ENCODE measurements at places on chromosomes 6 and 20.

DNA sequence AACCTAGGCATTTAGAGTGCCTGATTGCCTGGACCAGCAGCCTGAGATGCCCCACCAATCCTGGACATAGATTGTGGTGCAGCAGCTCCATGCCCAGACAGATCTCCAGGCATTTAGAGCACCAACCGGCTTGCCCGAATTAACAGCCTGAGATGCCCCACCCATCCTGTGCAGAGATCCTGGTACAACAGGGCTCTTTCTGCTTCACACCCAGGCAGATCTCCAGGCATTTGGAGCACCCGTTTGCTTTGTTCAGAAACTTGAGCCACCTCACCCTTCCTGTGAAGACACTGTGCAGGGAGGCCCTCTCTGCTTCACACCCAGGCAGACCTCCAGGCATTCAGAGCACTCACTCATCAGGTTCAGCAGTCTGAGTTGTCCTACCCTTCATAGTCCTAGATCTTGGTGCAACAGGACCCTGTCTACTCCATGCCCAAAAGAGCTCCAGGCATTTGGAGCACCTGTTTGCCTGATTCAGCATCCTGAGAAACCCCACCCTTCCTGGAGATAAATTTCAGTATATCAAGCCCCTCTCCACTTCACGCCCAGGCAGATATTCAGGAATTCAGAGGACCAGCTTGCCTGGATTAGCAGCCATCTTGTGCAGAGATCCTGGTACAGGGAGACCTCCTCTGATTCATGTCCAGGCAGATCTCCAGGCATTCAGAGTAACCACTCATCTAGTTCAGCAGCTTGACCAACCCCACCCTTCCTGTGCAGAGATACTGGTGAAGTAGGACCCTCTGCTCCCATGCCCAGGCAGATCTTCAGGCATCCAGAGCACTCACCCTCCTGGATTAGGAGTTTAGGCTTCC is 189.2 kb upstream of the FERMT1 start:
- no peak for DNase-seq

DNA sequence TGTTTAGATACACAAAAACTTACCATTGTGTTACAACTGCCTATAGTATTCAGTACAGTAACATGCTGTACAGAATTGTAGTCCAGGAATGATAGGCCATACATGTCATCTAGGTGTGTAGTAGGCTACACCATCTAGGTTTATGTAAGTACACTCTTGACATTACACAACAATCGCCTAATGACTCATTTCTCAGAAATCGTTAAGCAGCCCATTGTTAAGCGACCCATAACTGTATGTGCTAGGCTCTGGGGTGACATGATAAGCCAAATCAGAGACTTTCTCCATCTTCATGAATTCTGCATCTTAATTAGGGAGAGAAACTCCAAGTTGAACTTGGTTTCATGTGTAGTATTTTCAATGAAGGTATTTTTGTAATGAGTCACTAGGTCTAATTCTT is 17.2 kb downstream of the STK35 start:
- DNase-seq, result no peak

DNA sequence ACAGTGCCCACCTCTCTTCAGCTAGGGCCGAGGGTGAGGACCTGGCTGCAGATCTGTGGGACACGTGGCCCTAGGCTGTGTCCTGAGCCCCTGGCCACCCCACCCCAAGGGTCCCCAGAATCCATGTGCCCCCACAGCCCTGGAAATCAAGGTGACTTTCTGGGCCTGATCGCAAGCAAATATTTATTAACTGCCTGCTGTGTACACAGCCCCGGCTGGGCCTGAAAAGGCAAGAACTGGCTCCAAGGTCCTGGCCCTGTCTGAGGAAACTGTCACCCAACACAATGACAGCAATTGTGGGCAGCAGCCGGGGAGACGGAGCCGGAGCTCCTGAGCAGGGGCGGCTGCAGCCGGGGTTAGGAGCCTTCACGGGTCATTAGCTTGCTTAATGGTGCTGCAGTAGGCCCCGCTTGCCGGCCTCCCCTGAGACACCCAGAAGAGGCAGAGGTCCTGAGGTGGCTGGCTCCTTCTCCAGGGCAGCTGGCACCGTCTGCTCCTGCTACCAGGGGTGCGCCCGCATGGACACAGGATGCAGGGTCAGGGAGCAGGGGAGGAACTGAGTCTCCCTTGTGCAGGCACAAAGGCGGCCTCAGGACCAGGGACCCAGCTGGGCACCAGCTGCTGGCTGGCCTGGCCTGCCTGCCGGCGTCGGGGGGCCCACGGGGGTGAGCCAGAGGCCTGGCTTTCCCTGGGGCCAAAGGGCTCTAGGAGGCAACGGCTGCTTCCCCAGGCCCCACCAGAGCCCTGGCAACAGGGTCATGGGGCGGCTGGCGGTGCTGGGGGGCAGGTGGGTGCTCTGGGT is 24.1 kb downstream of the NPEPL1 start:
- no peak for DNase-seq

GRCh38 chr6:163183806-163184205 is 230.7 kb upstream of the QKI start:
- no peak for DNase-seq

DNA sequence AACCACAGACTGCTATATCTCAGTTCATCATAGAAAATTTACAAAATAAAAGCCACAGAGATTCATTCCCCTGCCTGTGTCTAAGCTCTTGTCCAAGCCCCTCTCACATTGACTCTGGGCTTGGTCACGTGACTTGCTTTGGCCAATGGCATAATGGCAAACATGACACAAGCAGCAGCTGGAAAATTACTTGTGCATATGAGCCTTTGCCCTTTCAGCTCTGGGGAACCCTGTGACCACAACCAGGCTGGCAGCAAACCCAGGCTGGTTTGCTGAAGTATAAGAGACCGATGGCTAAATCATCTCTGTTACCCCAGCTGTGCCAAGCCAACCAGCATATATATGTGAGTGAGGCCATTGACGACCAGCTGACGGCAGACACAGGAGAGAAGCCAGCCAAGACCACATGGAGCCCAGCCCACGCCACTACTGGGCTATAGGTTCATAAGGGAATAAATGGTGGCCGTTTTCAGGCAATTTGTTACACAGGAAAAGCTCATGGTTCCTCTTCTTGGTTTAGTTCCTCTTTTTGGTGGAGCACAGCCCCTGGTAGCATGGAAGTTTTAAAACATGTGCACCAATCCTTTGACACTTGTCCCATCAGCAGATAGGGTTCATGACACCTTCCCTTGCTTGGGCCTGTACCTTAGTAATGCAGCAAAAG is 31.8 kb upstream of the RSPO4 start:
- DNase-seq, result no peak

DNA sequence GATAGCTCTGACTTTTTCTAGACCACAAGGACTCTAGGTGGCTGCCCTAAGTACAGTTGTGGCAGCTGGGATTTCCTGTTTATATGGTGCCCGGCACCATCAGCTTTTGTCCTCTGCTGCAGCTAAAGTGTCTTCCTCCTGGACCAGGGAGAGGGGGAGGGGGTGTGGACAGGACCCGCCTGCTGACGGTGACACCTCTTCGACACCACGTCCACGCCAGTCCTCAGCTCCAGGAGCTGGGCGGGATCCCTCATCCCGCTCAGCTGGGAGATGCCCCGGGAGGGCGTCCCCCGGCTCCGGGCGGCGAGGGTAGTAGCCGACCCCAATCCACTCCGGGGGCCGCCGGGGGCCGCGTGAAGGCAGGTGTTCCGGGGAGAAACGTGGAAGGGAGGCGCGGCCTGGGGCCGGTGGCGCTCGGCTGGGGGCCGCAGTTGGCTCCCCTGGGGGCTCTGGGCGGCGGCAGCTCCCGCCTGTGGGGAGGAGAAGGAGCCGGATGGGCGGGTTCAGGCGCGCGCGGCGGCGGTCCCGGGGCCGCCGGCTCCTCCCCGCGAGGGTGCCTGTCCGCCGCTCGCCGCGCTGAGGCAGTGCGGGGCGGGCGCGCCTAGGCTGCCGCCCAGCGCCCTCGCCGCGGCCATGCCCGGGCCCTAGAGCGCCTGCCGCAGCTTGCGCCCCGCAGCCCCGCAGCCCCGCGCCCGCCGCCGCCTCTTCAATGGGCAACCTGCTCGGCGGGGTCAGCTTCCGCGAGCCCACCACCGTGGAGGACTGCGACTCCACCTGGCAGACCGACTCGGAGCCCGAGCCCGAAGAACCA is at the start of gene OGFRL1:
TSS of gene OGFRL1 (plus strand) at position 584 of the 811 bp plus-strand sequence. CDS start at position 710, 126 bp downstream.
- peak; percentile 83 for DNase-seq

DNA sequence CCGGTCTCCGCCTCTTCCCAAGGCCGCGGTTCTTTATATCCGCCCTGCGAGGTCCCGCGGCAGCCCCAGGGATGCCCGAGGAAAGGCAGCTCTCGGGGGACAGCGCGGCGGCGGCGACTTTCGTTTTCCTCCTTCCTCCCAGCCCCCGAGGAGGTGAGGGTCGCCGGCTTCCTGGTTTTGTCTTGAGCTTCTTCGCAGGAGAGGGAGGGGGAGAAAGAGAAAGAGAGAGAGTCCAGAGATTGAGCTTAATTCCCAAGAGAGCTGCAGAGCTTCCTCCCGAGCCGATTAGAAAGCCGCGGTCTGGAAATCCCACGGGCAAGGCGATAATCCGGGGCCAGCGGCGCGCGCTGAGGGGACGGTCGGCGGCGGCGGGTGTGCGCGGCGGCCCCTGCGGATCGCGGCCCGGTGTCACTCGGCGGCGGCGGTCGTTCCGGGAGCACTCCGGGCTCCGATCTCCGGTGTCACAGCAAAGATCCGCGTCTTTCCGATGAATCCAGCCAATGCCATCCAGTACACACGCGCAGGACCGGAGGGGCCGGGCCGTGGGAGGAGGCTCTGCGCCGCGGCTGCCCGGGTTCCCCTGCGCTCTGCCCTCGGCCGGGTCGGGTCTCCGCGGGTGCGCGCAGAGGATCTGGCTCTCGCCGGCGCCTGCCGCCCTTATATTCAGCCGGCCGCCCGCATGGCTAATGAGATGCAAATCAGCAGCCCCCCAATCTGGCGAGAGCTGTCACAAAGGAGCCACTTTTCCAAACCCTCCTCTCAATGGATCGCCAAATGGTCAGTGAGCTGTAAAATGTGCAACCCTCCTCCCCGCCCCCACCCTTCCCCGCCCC is at the start of gene DLL1:
TSS of gene DLL1 (minus strand) at position 783 of the 833 bp plus-strand sequence. CDS start 939 bp downstream, outside the sequence.
- no peak for DNase-seq

Measured in stimulated activated effector memory CD8-positive, alpha-beta T cell treated with anti-CD3 and anti-CD28 coated beads, Interleukin-12 subunit alpha, Interleukin-12 subunit beta, amount 100 ng/mL, for 72 hours (primary cell).